OCI-LY7 (cell line): ENCODE measurements at places on chromosomes 2 and 18. TPM values are rescaled to one million over a fixed set of nuclear protein-coding genes. Genes with fewer than 3 reads are reported as not detected.

DNA sequence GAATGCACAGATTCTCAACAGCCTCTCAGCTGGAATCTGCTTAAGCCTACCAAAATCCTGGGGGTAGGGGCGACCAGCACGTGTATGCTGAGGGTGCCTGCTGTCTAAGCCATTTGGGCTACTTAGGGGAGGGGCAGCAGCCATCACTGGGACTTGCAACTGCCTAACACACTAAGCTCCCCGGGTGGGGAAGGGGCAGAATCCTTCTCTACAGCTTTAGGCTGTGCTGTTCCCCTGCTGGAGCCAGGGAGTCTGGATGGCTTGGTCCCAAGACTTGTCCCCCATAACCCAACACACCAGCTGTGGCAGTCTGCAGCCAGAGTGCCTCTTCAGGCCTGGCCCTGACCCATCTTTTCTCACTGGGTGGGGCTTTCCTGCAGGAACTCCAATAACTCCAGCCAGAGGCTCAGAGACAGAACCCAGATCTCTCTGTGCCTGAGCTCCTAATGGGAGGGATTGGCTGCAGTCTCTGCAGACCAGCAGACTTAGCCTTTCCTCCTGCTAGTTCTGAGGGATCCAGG, 305.4 kb upstream of the RND3 start:
- no peak for DNase-seq

- no peak for DNase-seq
Measured at GRCh38 chr2:211598238-211598637, 940.4 kb downstream of the ERBB4 start.

DNA sequence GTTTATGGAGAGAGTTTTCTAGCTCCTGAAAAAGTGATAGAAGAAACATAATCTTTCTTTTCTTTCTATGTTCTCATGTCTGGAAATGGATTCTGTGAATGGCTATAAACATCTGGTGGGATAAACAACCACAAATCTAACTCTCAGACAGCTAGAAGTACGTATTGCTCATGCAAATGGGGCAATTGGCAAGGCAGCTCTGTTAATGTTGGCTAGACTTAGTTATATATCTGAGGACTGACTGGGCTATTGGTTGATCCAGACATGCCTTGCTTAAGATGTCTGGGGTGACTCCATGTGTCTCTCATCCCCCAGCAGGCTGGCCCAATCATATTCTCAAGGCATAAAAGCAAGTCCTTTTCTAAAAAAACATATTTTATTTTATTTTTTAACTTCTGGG, 939.2 kb upstream of the NRXN1 start:
- DNase-seq: no peak

DNA sequence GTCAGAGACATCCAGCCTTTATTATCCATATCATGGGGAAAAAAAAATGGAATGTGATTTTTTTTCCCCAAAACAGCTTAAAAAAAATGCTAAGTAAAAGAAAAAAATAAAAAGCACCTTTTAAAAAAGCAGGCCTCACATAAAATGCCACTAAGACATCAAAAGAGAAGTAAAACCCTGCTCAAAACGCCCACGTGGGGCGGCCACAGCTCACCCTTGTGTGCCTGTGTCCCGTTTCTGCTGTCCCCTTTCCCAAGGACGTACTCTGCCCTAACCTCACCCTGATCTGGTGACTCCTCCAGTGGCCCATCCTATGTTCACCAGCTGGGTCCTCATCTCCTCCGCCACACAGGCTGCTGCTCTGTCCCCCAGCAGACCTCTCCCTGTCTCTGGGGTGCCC, 125.4 kb downstream of the NEDD4L start:
- no peak for DNase-seq

GRCh38 chr2:142445551-142446072, 314.8 kb upstream of the LRP1B start:
- DNase-seq: no peak

MAP4K3 gene
- 17.5 and 19.1 TPM in 2 replicates for total RNA-seq

SPC25 gene
- total RNA-seq: 50.3 and 53.1 TPM in 2 replicates

AP1S3 gene
- 32.1 and 42.6 TPM in 2 replicates for total RNA-seq

ARMC9 gene
- 11.0 and 12.2 TPM in 2 replicates for total RNA-seq

GNAL gene
- total RNA-seq: 0.25 and 0.28 TPM in 2 replicates

EHD3 gene
- 2.5 and 3.4 TPM in 2 replicates for total RNA-seq

STRN gene
- 32.6 and 33.9 TPM in 2 replicates for total RNA-seq
